ENCODE measurements at places on chromosomes 5 and 9. TPM values are rescaled to one million over a fixed set of nuclear protein-coding genes. Genes with fewer than 3 reads are reported as not detected.

F12 gene
- 2.9 TPM for total RNA-seq

NDUFS6 gene
- total RNA-seq = 82.1 TPM

APBA1 gene
- 0.58 TPM for total RNA-seq

IFNW1 gene
- total RNA-seq = not detected

LCN12 gene
- 0.69 TPM for total RNA-seq

CBY3 gene
- total RNA-seq = 2.3 TPM

SLC25A2 gene
- not detected for total RNA-seq

DMRT2 gene
- total RNA-seq = not detected

ZNF367 gene
- 11.5 TPM for total RNA-seq

SH3PXD2B gene
- 50.1 TPM for total RNA-seq

IRX2 gene
- total RNA-seq = 25.3 TPM

ELOVL7 gene
- 7.0 TPM for total RNA-seq

SPATA31A3 gene
- not detected for total RNA-seq

TICAM2 gene
- not detected for total RNA-seq

C5orf52 gene
- not detected for total RNA-seq

PLPPR1 gene
- total RNA-seq = 2.0 TPM

HAVCR2 gene
- total RNA-seq = 0.49 TPM

ENTPD8 gene
- total RNA-seq = 0.42 TPM

PHF24 gene
- 0.14 TPM for total RNA-seq

CCL21 gene
- not detected for total RNA-seq

TPPP gene
- 1.4 TPM for total RNA-seq

GFI1B gene
- 1.0 TPM for total RNA-seq

PROB1 gene
- total RNA-seq = 2.7 TPM

SLC27A6 gene
- total RNA-seq = 4.8 TPM

IL5 gene
- total RNA-seq = not detected

ENC1 gene
- 16.3 TPM for total RNA-seq

GABBR2 gene
- 0.50 TPM for total RNA-seq

ISL1 gene
- 0.38 TPM for total RNA-seq

Data from GM23338 (cell line).